Stimulated activated naive CD4-positive, alpha-beta T cell treated with Interleukin-2 at 50 U/mL for 16 hours (primary cell): ENCODE measurements at places on chromosomes 12 and 14.

GRCh38 chr12:6605421-6606330, 1.5 kb downstream of the CHD4 start:
- DNase-seq = peak; percentile 52

DNA sequence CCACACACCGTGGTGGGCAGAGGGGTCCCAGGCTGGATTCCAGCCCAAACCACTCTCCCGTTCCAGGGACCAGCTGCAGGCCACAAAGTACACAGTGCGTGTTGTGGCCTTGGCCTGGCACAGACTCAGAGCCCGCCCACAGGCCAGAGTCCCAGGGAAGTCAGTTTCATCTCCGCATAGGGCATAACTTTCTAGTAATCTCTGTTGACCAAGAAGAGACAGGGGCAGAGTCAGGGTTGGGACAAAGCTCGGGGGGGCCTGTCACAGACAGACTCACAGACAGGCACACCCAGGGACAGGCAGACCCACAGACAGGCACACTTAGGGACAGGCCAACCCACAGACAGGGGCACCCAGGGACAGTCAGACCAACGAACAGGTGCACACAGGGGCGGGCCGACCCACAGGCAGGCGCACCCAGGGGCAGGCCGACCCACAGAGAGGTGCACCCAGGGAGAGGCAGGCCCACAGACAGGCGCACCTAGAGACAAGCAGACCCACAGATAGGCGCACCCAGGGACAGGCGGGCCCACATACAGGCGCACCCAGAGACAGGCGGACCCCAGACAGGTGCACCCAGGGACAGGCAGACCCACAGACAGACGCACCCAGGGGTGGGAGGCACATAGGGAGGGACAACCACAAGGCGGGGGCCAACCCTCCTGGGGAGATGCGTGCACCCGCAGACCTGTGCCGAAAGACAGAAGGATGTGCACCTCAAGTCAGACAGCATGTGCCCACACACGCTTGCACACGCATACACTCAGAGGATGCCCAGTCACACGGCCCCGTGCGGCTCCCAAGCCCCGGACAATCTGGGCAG, 323.3 kb upstream of the RTL1 start:
- DNase-seq = no peak

- no peak for DNase-seq
These were observed 187.0 kb upstream of the LRFN5 start for GRCh38 chr14:41419709-41420108.

- DNase-seq = no peak
These were observed 583.5 kb upstream of the TBX3 start for GRCh38 chr12:115267464-115267863.

- peak; percentile 45 for DNase-seq
These were observed 100.7 kb downstream of the APAF1 start for GRCh38 chr12:98745578-98746391.

GRCh38 chr12:89237763-89238162, 114.5 kb downstream of the DUSP6 start:
- no peak for DNase-seq

DNA sequence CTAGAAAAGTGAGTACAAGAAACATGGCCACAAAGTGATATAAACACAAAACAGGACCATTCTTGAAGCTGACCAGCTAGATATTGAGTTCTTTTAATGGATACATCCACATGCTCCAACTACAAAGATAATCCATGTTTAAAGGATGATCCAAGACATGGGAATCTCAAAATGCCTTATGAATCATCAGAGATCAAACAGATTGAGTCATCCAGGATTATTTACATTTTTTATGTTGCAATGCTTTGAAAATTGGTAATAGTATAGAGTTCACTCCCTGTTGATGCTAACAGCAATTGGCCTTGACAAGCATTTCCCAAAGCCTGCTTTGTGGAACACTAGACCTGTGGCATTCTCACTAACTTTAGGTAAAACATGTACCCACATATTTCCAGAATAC, 293.0 kb upstream of the TBX3 start:
- DNase-seq = no peak

- no peak for DNase-seq
These were observed 4.4 kb upstream of the GPHN start for GRCh38 chr14:66503532-66503931.

GRCh38 chr12:6122201-6122600, 2.3 kb downstream of the VWF start:
- DNase-seq = no peak

DNA sequence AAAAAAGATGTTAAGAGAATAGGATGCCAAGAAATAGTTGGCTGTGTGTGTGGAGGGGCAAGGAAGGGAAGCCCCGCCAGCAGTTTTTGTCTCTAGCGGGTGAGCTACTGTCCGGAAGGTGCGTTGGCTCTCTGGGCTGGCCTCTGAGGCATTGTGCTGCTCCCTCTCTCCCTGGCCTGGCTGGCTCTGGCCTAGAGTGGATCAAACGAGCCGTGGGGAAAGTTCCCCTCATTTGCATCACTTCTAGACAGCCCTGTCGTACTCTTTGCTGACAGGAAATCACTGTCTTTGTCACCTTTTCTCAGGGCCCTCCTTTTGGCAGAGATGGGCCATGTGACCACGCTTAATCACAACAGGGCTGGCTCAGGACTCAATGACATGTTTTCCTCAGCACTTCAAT, 236.1 kb upstream of the NPAS3 start:
- peak; percentile 8 for DNase-seq

DNA sequence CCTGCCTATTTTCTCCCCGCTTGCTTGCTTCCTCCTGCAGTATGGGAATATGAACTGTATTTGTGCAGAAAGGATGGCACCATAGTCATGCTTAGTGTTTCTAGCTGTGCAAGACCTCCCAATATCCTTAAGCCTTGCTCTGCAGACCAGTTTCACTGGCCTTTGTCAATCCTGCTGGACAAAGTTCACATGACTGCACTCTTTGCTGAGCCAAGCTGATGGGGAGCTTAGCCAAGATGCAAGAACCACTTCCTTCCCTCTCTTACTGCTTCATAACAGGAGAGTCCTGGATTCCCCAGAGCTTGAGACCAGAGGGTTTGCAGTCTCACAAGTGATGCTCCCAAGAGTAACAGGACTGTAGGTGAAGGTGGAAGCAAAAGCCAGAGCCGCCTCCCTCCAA, 3.8 kb downstream of the ASIC1 start:
- DNase-seq = no peak

GRCh38 chr12:102917026-102917787, at the start of gene PAH:
Gene PAH (minus strand): TSS chr12:102917244. CDS start chr12:102917130, 114 bp downstream.
- peak; percentile 0 for DNase-seq

DNA sequence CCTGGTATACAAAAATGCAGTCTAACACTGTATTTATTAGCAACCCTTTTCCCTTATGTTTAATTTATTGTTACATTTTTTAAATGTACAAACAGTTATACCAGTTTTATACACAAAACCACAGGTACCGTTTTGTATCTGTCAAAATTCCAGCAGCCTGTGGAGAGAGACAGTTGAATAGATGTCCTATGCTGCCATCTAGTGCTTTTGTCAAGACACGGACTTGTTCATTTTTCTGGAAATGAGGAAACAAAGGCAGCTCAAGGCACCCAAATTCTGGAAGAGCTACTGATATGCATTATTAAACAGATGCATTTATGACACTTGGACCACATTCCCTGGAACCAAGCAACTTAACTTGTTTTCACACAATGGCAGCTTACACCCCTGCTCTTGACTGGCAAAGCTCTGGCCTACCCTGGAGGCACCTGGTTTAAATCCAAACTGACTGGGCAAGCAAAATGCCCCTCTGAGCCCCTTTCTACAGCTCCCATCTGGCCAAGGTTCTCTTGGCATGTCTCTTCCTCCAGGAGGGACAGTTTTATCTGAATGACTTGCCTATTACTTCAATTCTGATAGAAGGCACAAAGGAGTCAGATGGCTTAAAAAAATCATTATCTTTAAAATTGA, 286.9 kb upstream of the PRKD1 start:
- DNase-seq = no peak

DNA sequence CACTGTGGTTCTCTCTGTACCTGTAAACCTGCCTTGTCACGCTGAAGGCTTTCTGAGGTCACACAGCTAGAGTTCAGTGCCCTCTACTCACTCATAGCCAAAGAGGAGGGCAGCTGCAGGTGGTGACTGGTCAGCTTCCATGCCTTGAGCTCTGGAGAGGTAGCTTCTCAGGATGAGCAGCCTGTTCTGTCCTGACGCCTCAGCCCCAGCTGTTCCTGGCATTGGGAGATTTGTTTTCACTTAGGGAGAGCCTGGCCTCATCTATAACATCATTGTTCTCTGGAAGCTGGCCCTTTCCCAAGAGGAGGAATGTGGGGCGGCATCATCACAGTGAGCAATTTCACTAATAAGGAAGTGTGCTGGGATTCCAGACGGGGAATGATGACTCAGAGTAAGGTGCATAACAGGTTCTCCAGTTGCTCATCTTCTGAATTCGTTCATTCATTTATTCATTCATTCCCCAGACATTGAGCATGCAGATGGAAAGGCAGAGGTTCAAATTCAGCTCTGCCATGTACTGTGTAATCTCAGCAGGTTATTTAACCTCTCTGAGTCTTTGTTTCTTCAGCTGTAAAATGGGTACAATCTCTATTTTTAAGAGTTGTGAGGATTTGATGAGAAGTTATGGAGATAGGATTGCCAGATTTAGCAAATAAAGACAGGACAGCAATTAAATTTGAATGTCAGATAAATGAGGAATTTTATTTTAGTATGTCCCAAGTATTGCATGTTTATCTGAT, 255.8 kb upstream of the CRY1 start:
- no peak for DNase-seq

- no peak for DNase-seq
These were observed 159.5 kb downstream of the BRMS1L start for GRCh38 chr14:35985474-35986218.

- DNase-seq = no peak
These were observed 243.5 kb upstream of the CAND1 start for GRCh38 chr12:67025543-67026114.

DNA sequence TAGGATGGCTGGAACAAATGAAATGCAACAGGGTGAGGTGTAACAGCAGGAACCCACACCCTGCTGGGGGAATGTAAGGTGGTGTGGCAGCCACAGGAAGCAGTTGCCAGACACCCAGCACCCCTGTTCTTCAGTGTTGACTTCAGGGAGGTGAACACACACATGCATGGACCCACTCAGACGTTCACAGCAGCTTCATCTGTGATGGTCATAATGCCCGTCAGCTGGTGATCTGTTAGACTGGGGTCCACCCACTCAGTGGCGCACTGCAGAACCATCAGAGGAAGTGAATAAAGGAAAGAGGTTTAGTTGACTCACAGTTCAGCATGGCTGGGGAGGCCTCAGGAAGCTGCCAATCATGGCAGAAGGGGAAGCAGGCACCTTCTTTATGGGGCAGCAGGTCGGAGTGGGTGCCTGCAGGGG, 22.7 kb upstream of the TEX22 start:
- peak; percentile 31 for DNase-seq

DNA sequence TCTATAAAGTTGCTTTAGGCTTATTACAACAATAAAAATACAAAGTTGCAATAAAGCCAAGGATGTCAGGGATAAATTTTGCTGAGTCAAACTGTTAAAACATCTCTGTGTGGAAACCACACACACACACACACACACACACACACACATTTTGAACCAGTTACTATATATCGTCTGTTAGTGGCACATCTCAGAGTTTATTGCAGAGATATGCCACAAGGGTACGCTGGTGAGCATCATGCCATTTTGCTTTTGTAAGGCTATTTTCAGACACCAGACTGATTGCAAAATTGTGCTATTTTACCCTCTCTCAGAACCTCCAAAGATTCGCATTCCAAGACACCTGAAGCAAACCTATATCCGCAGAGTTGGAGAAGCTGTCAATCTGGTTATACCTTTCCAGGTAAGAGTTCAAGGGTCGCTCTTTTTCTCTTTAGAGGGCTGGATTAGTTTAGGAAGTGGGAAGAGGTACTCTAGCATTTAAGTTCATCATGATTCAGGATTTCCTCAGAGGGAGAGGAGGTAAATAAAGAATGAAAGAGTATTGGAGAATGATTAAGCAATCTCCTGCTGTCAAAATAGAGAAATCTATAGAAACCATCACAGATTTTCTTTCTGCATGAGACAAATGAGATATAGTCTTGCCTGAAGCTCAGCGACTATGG, 27.3 kb upstream of the CHPT1 start:
- no peak for DNase-seq

- DNase-seq = no peak
These were observed 9.6 kb upstream of the PHC1 start for GRCh38 chr12:8904665-8905064.

- no peak for DNase-seq
These were observed 23.2 kb upstream of the PARP11 start for GRCh38 chr12:3896356-3896755.

GRCh38 chr14:55500708-55501107, 60.3 kb upstream of the TBPL2 start:
- DNase-seq = no peak

GRCh38 chr12:112900298-112901145, 6.2 kb upstream of the OAS1 start:
- DNase-seq = peak; percentile 39

- DNase-seq = no peak
These were observed 28.6 kb upstream of the PPM1H start for GRCh38 chr12:62963486-62964041.

GRCh38 chr12:87661786-87662377, 367.3 kb downstream of the C12orf50 start:
- DNase-seq = no peak

DNA sequence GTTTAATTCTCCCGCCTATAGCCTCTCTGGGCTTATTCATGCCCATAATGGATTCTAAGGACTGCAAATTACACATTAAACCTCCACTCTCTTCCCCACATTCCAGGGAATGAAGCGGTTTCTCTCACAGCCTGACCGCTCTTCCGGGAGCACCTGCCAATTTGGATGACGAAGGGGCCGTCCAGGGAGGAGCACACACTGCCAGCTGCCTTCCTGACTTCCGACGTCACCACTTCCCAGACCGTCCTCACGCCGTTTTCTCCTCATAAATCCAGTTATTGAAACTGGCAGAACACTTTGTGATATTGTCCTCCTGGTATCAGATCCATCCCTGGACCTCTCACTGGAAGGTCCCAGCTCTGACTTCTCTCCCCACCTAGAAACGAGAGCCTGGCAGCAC, 87.6 kb downstream of the GCH1 start:
- DNase-seq = no peak

DNA sequence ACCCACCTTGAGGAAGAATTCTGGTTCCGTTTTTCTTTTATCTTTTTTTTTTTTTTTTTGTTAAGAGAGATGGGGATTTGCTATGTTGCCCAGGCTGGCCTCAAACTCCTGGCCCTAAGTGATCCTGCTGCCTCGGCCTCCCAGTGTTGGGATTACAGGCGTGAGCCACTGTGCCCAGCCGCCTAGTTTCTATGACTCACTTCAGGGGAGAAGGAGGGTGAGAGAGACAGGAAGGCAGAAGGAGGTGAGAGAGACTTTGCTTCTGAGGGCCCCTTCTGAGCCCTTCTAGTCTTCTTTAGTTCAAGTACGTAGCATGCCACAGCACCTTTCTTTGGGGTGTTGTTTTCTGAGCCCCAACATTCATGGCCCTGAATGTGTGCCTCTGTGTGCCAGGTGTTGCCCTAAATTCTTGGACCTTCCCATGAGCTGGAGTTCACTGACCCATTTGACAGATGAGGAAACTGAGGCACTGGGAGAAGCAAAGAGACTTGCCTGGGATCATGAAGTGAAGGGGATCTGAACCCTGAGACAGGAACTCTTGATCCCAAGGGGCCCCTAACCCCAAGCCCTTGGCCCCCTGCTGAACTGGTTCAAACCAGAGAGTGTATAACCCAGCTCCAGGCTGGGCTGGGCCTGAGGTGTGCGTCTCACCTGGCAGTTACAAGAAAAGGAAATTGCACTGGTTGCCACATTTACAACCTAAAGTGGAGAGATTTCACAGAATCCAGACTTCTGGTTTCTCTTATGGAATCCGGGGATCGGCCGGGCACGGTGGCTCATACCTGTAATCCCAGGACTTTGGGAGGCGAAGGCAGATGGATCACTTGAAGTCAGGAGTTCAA, 20.8 kb downstream of the SH2B3 start:
- DNase-seq = peak; percentile 22
